ENCODE measurements at places on chromosomes 6 and 20.

DNA sequence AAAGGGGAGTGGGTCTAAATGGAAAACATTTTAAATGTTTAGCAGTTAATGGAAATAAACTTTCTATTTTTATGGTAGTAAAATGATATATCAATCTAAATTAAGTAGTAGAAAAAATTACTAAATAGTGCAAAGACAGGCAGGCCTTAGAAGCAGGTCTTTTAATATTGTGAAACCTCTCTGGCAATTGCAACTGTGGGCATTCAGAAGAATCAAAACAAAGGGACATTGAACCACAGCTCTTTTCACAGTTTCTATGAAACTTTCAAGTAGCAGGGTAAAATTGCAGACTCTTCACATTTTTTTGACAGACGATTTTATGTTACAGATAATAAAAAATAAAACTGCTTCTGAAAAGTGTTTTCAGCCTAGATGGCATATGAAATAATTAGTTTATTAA lies 533.7 kb downstream of the BCKDHB start:
- DNase-seq, result peak; percentile 17
- H3K4me3 ChIP-seq, result no peak overlapping the region

- H3K27me3 ChIP-seq, result no peaks in the 10 kb centered on the region
- peak; percentile 67 for DNase-seq
- H3K36me3 ChIP-seq, result no peaks in the 10 kb centered on the region
- H3K27ac ChIP-seq, result no peak overlapping the region
- no peak overlapping the region for H3K4me3 ChIP-seq
Measured at GRCh38 chr6:52815167-52816092, 11.8 kb upstream of the GSTA1 start.

DNA sequence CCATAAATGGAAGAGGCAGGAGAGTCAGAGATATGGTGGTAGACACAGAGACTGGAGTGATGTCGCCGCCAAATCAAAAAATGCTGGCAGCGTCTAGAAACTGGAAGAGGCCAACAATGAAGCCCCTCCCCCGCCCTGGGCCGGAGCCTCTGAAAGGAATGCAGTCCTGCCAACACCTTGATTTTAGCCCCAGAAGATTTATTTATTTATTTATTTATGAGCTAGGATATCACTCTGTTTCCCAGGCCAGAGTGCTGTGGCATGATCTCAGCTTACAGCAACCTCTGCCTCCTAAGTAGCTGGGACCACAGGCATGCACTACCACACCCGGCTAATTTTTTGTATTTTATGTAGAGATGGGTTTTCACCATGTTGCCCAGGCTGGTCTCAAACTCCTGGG lies 82.6 kb upstream of the CCDC167 start:
- H3K4me1 ChIP-seq, result no peaks in the 10 kb centered on the region
- peaks cover 6% of the 10 kb centered on the region for H3K27me3 ChIP-seq
- peak; percentile 41 for DNase-seq
- no peak overlapping the region for H3K27ac ChIP-seq
- no peaks in the 10 kb centered on the region for H3K36me3 ChIP-seq

GRCh38 chr6:43884652-43885022 lies 114.6 kb downstream of the VEGFA start:
- no peak overlapping the region for H3K27ac ChIP-seq
- no peak overlapping the region for H3K4me3 ChIP-seq
- H3K36me3 ChIP-seq, result no peaks in the 10 kb centered on the region
- no peaks in the 10 kb centered on the region for H3K4me1 ChIP-seq
- H3K27me3 ChIP-seq, result no peaks in the 10 kb centered on the region

DNA sequence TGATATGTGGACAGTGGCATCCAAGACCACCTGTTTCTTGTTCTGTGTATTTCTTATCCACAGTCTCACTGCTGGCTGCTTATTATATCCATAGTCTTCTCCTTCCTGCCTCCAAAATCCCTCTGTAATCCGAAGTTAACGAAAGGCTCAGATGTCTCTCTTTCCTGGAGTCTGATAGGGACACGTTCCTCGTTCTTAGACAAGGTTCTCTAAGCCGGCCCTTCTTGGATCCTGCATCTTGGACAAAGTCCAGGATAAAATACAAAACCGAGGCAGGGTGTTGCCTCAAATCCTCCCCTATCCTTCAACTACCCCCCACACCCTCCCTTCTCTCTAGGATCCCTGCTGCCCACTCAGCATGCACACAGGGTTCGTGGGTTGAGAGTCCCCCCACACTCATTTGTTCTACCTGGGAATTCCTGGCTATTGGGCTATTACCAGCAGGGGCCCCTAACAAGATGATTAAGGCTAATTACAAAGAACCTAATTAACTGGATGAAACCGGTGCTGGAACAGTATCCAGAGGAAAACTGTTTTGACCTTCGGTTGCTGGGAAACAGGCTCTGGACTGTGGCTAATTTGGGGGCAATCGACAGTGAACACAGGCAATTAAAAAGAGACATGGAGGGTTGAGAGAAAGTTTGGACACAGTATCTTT lies 32.7 kb upstream of the MRPS10 start:
- no peak overlapping the region for H3K4me3 ChIP-seq
- H3K27ac ChIP-seq, result no peak overlapping the region
- no peaks in the 10 kb centered on the region for H3K36me3 ChIP-seq
- H3K27me3 ChIP-seq, result no peaks in the 10 kb centered on the region
- DNase-seq, result no peak

DNA sequence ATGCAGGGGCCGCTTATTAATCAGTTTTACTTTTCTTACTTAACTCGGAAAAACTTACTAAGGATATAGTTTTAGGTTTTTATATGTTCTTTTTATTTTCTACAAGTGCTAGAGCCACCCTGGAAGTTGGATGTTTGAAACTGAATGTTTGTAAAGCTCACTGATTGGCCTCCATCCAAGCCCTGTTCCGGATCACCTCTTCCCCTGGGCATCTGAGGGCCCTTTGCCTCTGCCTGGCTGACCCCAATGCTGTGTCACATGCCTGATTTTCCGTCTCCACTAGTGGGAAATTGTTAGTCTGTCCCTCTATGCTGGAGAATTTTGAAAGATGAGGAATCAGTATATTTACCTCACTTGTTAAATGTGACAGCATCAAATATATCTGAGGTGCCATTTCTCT lies 79.3 kb downstream of the SLC35F1 start:
- H3K4me1 ChIP-seq, result no peaks in the 10 kb centered on the region
- no peak overlapping the region for H3K4me3 ChIP-seq
- H3K27ac ChIP-seq, result no peak overlapping the region
- no peaks in the 10 kb centered on the region for H3K27me3 ChIP-seq
- H3K36me3 ChIP-seq, result no peaks in the 10 kb centered on the region

GRCh38 chr6:55886185-55886836 lies 10.9 kb upstream of the BMP5 start:
- H3K36me3 ChIP-seq, result no peaks in the 10 kb centered on the region
- DNase-seq, result peak; percentile 65
- peaks cover 14% of the 10 kb centered on the region for H3K4me1 ChIP-seq
- no peak overlapping the region for H3K4me3 ChIP-seq
- H3K27me3 ChIP-seq, result no peaks in the 10 kb centered on the region

- H3K4me3 ChIP-seq, result no peak overlapping the region
- H3K27ac ChIP-seq, result no peak overlapping the region
- H3K4me1 ChIP-seq, result no peaks in the 10 kb centered on the region
- H3K27me3 ChIP-seq, result no peaks in the 10 kb centered on the region
Measured at GRCh38 chr6:38163186-38164130, 343.9 kb downstream of the ZFAND3 start.

- H3K27ac ChIP-seq, result no peak overlapping the region
- H3K4me1 ChIP-seq, result no peaks in the 10 kb centered on the region
- H3K27me3 ChIP-seq, result no peaks in the 10 kb centered on the region
- H3K36me3 ChIP-seq, result peaks cover 4% of the 10 kb centered on the region
- H3K4me3 ChIP-seq, result no peak overlapping the region
Measured at GRCh38 chr6:3267162-3267561, 8.4 kb downstream of the PSMG4 start.

- no peak overlapping the region for H3K27ac ChIP-seq
- no peaks in the 10 kb centered on the region for H3K36me3 ChIP-seq
- no peak overlapping the region for H3K4me3 ChIP-seq
Measured at GRCh38 chr20:55160996-55161395, 685.6 kb downstream of the DOK5 start.

- peak; percentile 32 for DNase-seq
- no peak overlapping the region for H3K27ac ChIP-seq
- H3K4me1 ChIP-seq, result peaks cover 18% of the 10 kb centered on the region
- no peak overlapping the region for H3K4me3 ChIP-seq
- H3K27me3 ChIP-seq, result no peaks in the 10 kb centered on the region
Measured at GRCh38 chr20:17872959-17873358, 95.6 kb downstream of the SNX5 start.

All from GM23248 (cell line).